ENCODE measurements at places on chromosomes 1 and 21.

DNA sequence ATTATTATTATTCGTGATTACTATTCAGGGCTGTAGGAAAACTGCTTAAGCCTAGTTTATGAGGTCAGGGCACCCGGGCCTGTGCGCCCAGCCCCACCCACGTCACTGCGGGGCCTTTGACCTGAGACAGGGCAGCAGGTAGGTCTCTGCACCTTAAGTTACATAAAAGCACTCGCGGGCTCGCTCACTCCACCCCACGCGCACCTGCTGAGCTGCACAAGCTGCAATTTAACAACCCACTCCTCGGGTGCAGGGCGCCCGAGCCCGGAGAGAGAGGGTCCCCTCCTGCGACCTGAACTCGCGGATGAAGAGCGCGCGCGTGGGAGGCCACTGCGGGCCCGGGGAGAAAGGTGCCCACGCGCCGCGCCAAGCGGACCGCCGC, 477 bp downstream of the ICMT start:
- no peak for DNase-seq

- no peak for DNase-seq
Observed at GRCh38 chr1:6258675-6259074, 2.2 kb downstream of the GPR153 start.

- no peak for DNase-seq
Observed at GRCh38 chr1:51253691-51254090, 17.6 kb downstream of the RNF11 start.

- DNase-seq: no peak
Observed at GRCh38 chr21:14523234-14523633, 22.9 kb downstream of the SAMSN1 start.

DNA sequence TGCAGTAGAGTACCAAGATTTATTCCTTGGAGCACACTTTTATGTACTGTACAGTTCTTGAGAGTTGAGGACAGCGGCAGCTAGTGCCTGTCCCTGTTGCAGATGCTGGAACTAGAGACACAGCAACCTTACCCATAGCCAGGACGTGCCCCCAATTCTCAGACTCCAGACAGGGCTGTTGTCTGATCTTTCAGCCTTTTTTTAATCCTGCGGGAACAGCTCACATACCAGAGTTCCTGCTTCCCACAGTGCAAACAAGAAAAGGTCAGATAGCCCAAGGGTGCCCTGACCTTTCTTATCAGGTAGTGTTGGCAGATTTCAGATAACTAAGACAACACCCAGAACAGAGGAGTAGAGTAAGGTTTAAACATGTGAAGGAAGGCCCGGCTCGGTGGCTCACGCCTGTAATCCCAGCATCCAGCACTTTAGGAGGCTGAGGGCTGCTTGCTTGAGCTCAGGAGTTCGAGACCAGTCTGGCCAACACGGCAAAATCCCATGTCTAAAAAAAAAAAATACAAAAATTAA, 78.5 kb downstream of the DOP1B start:
- DNase-seq: no peak

- DNase-seq: no peak
Observed at GRCh38 chr1:15245593-15246360, 1.2 kb upstream of the FHAD1 start.

GRCh38 chr1:211842518-211842917, 12.0 kb upstream of the LPGAT1 start:
- DNase-seq: no peak

Measured in brain microvascular endothelial cell (primary cell).